Cortex of kidney (tissue), 1 donor: ENCODE measurements at places on chromosomes 1 and 21.

DNA sequence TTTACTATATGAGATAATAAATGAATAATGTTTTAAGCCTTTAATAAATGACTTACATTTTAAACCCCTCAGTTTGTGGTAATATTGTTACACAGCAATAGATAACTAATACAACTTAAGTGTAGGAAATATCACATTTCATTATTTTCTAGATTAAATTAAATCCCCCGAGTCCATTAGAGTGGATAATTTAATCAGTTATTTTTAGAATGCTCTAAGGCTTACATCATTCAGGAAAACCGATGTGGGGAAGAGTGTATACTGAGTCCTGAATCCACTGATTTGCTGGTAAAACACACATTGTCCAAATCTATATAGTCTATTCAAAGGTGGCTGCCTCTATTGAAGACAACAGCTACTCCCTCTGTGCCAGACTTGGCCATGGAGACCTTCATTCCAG, 35.7 kb upstream of the DOCK7 start:
- no peak for DNase-seq

DNA sequence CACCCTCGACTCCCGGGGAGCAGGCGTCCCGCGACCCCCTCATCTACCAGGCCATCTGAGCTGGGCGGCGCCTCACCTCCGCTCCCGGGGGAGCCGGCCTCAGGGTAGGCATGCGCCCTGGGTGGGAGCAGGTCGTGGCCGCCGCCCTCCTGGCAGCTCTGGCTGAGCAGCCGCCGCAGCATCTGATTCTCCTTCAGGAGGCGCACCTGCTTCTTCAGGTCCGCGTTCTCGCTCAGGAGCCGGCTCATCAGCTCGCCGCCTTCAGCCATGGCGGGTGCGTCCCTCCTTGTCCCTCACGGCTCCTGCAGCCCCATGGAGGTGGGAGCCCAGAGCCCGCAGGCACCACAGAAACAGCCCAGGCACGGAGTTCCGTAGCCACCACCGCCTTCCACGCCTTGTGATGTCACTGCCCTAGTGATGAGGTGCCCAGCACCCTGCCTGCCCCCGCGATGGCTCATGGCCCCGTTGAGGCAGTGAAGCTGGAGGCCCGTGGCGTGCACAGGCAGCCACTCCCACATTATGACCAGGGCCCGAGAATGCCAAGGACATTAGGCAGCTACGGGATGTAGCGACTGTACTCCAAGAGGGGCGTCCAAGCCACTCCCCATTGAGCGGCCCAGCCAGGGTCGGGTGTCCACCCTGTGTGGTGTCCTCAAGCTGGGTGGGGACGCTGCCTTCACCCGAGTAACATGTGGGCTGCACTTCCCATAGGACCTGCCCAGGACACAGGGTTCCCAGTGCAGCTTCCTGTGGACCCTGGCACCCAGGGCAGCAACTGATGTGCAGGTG, 1.5 kb downstream of the SPATC1L start:
- DNase-seq, result no peak

DNA sequence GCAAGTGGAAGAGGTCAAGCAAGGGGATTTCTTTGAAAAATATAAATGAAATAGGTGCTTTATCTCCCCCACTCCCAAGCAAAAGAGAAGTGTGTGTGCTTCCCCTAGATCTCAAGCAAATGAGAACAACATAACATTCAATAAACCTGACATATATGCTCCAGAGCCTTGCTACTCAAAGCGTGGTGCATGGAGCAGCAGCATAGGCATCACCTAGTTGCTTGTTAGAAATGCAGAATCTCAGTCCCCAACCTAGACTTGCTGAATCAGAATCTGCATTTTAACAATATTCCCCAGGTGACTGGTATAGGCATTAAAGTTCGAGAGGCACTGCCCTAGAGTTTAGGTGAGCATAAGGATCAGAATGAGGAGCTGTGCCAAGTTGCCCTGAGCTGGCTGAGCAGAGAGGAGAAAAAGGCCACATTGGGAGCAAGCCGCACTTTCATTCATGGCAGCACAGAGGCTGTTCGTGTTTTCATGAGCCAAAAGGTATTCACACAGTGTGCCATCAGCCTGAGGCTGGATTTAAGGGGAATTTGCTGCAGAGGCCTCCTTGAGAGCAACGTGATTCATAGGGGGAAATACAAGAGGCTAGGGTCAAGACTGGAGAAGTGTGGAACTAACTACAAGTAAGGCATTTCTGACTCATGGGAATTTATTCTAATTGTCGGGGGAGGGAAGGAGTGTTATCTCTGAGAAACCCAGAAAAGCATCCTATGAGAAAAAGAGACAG, 14.3 kb upstream of the LPAR3 start:
- DNase-seq, result no peak

- DNase-seq, result no peak
Observed at GRCh38 chr1:68433395-68433794, 16.4 kb downstream of the RPE65 start.

DNA sequence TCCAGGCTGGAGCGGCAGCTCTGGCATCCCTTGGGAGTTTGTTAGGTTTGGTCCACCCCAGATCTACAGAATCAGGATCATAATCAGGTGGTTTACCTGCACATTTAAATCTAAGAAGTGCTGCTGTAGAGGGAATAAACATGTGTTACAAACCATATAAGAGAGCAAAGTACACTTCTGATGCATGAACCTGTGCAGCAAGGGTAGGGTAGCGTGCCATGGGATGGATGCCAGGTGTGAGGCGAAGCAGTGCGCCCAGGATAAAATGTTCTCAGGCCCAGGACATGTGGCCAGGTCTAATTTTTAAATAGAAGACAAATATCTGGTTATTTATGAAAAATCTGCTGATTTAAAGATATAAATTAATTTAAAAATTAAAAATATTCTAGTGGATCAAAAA, 308.8 kb upstream of the USP24 start:
- DNase-seq, result no peak
